Left ventricle myocardium inferior (tissue), 1 donor: ENCODE measurements at places on chromosomes 16 and 17. TPM values are rescaled to one million over a fixed set of nuclear protein-coding genes. Genes with fewer than 3 reads are reported as not detected.

The RPRML gene
- total RNA-seq = not detected

GRCh38 chr17:64500487-64500859 is 3.6 kb upstream of the POLG2 start:
- DNase-seq = no peak

DNA sequence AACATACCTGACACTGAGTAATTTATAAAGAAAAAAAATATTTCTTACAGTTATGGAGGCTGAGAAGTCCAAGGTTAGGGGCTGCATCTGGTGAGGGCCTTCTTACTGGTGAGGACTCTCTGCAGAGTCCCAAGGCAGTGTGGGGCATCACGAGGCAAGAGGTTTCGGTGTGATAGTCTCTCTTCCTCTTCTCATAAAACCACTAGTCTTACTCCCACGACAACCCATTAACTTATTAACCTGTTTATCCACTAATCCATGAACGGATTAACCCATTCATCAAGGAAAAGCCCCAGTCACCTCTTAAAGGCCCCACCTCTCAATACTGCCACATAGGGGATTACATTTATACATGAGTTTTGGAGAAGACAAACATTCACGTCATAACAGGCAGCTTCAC is 20.1 kb downstream of the CIITA start:
- DNase-seq = no peak

DNA sequence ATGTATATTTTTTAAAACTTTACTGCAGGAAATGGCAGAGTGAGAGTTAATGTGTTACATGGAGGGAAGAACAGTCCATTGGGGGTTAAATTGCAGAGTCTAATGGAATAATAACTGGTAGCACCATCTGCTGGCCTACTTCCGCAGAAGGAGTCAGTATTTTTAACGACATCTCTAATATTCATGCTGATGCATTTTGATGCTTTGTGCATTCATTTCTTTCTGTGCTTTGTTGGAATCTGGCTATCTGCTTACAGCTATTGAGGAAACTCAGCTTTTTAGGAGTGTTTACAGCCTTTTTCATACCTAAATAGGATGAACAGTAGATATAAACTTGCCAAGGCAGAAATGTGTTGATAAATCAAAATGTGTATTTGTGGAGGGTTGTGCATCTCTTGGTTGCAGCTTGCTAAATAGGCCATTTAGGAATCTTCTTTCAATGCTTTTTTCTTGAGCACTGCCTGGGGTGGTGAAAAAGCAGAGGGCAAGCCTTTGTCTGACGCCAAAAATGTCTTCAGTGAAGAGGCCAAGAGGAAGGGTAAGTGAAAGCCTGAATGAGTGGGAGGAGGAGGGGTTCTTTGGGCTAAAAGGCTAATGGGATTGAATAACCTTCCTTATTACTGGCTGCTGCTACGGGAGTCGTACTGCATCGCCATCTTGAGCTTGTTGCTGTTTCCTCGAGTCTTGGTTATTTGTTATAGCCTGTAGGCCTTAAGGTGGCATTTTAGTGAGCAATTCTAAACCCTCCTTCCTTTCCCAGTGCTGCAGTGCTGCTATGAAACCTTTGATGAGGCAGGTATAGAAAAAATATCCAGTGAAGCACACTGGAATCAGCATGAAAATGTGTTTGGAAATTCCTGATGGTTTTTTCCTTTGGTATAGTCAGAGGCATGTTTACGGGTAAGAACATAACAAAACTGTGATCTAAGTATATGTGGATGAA is 153.3 kb downstream of the CHD9 start:
- DNase-seq = no peak

GRCh38 chr16:57801098-57801808 is 1.0 kb downstream of the KIFC3 start:
- DNase-seq = no peak

The TNP2 gene
- total RNA-seq = not detected

- no peak for DNase-seq
These were observed 105.1 kb upstream of the SDK2 start for GRCh38 chr17:73749337-73749823.

The CD300H gene
- total RNA-seq = not detected

DNA sequence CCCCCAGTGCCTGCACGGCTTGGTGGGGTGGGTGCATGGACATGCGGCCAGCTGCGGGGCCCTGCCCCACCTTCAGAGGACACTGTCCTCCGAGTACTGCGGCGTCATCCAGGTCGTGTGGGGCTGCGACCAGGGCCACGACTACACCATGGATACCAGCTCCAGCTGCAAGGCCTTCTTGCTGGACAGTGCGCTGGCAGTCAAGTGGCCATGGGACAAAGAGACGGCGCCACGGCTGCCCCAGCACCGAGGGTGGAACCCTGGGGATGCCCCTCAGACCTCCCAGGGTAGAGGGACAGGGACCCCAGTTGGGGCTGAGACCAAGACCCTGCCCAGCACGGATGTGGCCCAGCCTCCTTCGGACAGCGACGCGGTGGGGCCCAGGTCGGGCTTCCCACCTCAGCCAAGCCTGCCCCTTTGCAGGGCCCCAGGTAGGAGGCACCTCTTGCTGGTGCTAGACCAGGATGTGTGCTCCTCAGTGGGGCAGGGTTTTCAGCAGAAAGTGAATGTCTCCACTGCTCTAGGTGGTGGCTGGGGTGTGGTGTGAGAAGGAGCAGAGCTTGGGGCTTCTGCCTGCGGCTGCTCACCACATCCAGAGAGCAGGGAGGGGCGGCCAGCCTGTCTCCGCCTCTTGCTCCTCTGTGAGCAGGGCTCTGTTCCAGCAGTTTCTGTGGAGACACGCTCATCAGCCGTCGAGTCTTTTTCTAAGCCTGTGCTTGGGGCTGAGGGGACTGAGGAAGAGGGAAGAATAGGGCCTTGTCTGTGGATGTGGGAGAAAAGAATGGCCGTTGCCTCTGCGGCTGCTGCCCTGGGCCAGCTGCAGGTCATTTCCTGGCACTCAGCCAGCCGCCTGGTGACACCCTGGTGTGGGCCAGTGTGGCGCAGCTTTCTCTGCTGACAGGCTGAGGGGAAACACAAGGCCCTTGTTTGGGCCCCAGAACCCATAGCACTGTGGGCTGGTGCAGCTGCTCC is 2.2 kb downstream of the ZNF276 start:
- DNase-seq = peak; percentile 62

DNA sequence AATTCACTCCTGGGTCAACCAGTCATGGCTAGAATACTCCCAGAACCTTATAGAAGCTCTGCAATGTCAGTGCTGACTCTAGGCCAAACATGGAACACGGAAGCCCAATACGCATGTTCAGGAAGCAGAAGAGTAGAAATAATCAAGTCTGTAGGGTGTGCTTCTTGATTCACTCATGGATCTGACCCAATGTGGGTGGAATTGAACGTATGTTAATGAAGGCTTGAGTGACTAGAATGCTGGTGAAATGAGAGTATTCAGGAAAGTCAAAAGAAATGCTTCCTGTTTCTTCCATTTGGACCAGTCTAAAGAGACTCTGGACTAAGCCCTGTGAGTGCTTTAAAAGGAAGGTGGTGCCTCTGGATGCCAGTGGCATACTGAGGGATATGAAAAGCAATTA is 395.0 kb downstream of the CDH13 start:
- DNase-seq = no peak

The CRHR1 gene
- total RNA-seq = not detected

The PPP1R27 gene
- 0.25 TPM for total RNA-seq

GRCh38 chr17:83008526-83008925 is 70.9 kb upstream of the METRNL start:
- no peak for DNase-seq
